ENCODE measurements at places on chromosomes 3 and 15.

DNA sequence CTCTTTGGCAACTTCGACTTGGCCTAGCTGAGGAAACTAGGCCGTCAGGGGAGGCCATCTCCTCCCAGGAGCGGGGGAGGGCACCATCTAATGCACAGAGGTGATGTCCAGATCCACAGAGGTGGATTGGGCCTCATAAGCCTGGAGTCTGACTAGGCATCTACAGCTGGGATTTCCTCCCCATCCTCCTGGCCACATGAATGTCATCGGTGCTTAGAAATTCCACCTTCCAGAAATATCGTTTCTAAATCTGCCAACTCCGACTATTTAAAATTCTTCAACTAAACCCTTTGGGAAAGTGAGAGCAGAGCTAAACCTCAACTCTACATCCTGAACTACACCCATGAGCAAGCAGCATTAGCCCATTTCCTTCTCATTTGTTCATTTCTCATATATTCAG is 118.7 kb downstream of the WNT5A start:
- DNase-seq = no peak

- no peak for DNase-seq
These were observed 242.9 kb upstream of the BHLHE40 start for GRCh38 chr3:4736284-4736861.

- DNase-seq = no peak
These were observed 35.1 kb upstream of the SLC6A11 start for GRCh38 chr3:10780922-10781321.

DNA sequence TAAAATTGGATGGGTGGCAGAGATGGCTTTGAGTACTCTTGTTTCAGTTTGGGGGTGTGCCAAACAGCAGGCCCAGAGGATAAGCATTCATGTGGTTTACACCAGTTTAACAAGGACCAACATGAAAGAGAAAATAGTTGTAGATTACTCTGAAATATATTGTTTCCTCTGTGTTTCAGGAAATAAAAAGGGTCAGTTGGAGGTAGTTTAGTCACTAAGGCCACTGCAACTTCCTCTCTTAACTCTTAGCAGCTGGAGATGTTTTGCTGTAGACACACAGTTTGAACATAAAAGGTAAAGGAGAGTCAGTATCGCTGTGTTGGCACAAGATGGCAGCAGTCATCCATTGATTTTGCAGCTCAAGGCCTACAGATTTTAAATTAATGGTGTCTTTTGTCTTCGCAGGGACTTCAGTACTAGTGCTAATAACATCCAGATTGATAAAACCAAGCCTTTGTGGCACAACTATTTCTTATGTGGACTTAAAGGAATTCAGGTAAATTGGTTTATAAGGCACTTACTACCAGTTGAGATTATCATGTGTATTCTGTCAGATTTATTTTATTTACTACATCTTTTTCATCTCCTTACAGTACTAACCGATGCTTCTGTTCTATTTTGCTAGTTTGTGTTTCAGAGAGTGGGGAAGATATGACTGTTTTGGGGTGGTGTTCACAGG is 65.5 kb downstream of the GALK2 start:
- DNase-seq = no peak

GRCh38 chr3:169818316-169818715 is 5.6 kb upstream of the LRRC34 start:
- no peak for DNase-seq

GRCh38 chr3:182121401-182121800 is 409.7 kb downstream of the SOX2 start:
- DNase-seq = no peak

DNA sequence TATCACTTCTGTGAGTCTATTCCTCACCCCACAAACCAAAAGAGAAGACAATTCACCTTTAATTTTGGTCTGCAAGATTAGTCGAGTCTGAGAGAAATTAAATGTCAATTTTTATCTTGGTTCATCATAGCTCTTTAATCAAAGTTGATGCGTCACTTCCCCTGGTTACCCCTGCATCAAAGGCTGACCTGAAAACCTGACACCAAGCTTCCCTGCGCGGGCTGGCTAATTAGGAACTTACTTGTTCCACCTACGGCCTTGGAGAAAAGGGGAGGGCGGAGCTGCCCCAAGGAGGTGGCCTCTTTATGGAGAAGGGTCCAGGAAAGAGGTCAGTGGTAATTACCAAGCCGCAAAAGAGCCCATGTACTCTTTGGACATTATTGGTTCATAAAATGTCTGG is 218.4 kb downstream of the ARRDC4 start:
- DNase-seq = no peak

- DNase-seq = no peak
These were observed 3.9 kb downstream of the CHST2 start for GRCh38 chr3:143123353-143123984.

DNA sequence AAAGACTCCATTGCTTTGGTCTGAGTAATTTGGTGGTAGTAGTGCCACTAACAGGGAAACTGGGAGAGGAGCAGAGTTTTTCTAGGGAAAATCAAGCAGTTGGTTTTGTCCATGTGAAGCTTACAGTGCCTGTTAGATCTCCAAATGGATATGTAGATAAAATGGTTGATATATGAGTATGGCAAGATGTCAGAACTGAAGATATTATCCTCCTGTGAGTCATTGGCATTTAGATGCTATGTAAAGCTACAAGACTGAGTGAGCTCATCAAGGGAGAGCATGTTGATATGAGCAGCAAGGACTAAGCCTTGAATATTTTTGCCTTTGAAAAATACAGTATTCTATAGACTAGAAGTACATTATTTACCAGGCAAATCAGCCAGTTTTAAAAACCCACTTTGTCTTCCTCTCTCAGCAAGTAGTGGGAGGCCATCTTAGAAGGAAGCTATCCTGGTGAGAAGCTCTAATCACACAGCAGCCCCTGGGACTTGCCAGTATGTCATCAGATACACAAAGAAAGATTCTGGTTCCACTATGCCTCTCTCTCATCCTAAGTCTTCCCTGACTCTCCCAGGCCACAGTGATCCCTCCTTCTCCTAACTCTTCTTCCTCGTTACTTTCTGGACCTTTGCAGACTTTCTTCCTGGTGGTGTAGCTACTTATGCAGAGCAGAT is 77.4 kb upstream of the ANKRD28 start:
- DNase-seq = no peak

GRCh38 chr3:157354722-157355121 is 81.9 kb upstream of the PTX3 start:
- DNase-seq = no peak

DNA sequence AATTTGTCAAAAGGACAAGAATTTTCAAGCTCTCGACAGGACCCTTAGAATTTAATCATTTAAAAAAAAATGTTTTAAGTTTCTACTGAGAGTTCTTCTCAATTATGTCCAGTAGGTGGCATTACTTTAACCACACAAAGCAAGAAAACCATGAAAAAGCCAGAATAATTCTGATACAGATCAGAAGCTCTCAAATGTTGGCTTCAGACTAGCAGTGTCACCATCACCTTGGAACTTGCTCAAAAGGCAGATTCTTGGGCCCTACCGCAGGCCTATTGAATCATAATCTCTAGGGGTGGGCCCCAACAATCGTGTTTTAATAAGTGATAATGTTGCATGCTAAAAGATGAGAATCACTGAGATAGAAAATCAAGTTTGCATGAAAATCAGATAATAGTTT is 99.5 kb upstream of the KCNMB2 start:
- DNase-seq = no peak

- no peak for DNase-seq
These were observed 86.3 kb downstream of the P3H2 start for GRCh38 chr3:190034446-190034845.

- DNase-seq = no peak
These were observed 5.9 kb downstream of the MESP2 start for GRCh38 chr15:89781891-89782618.

DNA sequence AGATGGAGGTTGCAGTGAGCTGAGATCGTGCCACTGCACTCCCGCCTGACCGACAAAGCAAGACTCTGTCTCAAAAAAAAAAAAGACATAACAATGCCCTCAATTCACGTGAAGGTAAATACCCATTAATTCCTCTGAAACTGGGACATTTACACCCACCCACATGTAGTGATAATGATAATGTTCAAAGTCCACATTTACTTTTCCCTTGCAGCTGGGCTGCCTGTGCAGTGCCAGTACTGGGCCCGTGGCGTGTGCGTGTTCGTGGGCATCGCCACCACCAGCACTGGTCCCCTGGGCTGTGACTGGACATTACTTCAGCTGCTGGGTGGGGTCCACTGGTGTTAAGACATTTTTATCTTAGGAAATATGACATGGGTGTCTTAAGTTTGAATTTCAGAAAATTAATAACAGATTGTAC is 123.6 kb downstream of the SLC25A26 start:
- DNase-seq = no peak

GRCh38 chr3:86695752-86696151 is 295.2 kb downstream of the VGLL3 start:
- DNase-seq = no peak

GRCh38 chr15:35546511-35547381 is 781 bp upstream of the DPH6 start:
- DNase-seq = no peak

DNA sequence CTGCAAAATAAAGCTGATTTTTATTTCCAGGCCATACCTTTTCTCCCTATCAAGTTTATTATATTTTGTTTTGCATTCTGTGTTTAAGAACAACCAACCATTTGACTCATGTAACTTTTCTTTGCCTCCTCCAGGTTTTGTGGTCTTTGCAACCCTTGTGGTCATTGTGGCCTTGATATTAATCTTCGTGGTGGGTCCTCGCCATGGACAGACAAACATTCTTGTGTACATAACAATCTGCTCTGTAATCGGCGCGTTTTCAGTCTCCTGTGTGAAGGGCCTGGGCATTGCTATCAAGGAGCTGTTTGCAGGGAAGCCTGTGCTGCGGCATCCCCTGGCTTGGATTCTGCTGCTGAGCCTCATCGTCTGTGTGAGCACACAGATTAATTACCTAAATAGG is 27.6 kb downstream of the NIPA2 start:
- DNase-seq = no peak

DNA sequence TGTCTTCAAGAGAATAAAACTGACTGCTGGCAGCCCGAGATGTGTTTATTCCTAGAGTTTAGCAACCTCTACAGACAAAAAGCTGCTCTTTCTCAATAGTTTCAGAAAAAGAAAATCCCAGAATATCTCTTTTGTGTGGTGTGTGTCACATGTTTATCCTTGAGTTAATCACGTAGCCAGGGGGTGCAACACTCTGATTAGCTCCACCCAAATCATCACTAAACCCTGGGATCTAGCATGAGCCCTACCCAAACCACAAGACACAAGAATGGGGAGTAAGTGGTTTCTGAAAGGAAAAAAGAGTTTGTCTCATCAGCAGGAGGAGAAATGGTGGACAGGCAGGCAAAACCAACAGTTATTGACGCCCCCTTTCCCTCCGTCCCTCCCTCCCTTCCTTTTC is 78.5 kb upstream of the AGBL1 start:
- no peak for DNase-seq

DNA sequence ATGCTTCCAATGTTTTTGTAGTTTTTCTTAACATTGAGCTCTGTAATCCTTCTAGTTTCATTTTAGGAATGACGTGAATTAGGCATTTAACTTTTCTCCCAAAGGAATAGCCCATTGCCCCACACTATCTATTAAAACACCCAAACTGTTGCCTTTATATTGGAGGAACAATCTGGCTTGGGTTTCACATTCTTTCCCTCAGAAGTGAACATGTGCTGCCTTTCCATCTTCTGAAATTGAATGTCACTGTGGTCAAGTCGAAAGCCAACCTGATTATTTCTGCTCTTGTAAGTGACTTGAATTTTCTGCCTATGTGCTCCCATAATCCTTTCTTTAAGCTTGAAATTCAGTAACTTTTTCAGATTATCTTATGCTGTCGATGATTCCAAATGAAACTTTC is 214.5 kb downstream of the SLC9A9 start:
- DNase-seq = no peak

DNA sequence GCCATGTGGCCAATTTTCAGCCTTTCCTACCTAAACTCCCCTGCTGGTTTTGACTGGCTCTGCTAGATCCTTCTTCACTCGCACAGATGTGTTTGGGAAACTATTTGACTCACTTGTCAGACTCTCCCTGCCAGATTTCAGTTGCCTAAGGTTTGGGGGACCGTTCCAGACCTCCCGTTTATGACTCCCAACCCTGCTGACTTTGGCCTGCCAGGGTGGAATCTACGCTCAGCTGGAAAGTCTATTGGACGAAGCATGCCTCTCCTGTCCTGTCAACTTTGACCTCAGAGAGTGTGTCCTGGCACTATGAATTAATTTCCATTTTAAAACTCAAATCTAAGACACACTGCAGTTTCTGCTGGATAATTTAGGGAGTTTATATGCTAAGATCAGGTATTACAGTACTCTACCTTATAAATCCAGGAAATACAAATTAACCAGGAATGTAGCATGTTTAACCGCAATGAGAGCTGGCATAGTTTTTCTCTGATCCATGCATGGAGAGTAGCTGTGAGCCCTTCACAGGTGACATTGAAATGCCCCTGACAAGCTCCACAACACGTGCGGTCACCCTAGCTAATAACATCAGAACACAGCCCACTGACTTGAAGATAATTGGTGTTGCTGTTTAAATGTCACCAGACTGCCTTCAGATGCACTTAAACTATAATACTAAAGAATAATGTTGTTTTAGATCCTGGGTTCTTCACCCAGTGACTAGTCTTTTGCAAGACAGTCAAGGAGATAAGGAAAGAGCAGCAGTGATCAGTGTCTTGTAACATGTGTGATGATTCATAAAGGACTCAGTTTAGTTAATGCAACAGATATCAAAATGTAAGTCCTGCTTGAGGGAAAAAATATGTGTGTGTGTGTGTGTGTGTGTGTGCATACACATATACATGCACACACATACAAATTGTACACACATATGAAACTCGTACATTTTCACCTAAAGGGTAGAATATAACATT is 223.0 kb upstream of the MCTP2 start:
- DNase-seq = no peak

DNA sequence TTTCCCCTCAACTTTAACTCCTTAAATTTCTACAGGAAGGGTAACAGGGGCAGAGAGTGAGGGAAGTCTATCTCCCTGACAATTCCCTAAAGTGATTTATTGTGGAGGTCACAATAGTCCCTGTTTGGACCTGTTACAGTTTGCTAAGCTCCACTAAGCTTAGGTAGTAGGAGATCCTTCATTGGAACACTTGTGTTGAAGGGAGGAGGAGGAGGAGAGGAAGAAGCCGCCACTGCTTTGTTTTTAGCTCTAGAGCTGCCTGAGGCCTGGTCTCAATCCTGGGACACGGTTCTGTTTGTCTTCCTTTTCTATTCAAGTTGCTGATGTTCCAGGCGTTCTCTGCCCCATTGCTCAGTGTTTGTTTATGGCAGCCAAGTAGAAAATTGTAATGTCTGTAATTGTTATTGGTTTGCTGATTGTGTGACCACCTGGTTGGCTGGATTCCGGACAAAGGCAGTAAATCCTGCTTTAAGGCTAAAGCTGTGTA is 48.4 kb downstream of the HES1 start:
- DNase-seq = no peak

DNA sequence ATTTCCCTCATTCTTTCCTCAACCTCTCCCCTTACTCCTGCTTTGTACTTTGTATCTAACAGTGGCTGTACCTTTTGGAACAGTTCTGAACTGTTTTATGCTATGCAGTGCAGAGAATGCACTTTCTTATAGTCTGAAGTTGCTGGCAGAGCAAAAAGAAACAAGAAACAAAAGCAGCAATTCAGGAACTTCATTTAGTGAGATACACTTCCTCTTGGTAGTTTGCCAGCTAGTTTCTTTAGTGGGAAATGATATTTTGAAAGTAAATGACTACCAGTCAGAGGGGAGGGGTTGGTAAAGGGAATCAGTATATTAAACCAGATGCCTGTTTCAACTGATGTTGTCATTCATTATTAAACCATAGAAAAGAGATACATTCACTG is 55.0 kb upstream of the CHD2 start:
- no peak for DNase-seq

GRCh38 chr3:98602078-98602678 is 8.8 kb upstream of the CPOX start:
- DNase-seq = no peak

- no peak for DNase-seq
These were observed 360.9 kb downstream of the ZNF385D start for GRCh38 chr3:21390136-21390535.
